Right renal cortex interstitium (tissue), 3 donors: ENCODE measurements at places on chromosomes 1 and 21. TPM values are rescaled to one million over a fixed set of nuclear protein-coding genes. Genes with fewer than 3 reads are reported as not detected.

- no peak for DNase-seq
These were observed 13.8 kb downstream of the RGS5 start for GRCh38 chr1:163188947-163189346.

DNA sequence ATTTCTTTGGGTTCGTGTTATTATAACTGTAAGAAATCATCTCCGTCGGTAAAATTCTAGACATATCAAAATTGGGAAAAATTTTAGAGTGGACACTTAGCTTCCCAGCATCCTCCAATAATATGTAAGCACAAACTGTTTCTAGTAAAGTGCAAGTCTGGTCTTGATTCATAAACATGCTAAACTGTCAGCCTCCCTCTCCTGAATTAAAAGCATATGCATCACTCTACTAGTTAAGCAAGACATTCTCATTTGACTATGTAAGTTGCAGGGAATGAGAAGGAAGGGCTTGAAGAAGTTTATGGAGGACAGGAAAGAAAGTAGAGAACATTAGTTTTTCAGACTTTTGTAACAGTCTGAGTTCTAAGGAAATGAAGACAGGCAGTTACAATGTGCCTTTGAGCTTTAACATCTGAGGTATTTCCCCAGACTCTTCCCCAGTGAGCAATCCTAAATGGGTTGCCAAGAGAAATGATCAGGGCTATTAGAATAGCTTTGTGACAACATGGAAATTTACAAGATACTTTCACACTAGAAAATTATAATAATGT lies 90.0 kb downstream of the TYW3 start:
- DNase-seq: no peak

GRCh38 chr1:83102630-83103071 lies 896.3 kb downstream of the TTLL7 start:
- DNase-seq: no peak

DNA sequence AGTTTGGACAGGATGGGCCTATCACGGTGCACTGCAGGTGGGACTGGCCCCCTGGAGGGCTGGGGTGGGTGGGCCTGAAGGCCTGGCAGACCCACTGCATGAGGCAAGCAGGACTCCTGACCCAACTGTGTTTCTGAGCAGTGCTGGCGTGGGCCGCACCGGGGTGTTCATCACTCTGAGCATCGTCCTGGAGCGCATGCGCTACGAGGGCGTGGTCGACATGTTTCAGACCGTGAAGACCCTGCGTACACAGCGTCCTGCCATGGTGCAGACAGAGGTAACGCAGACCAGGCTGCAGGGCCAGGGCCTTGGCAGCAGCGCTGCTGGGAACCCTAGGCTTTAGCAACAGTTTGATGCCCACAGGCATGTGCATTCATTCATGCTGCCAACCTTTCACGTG lies 29.0 kb upstream of the KDM4A start:
- no peak for DNase-seq

GRCh38 chr1:1292442-1292779 lies 12.2 kb downstream of the SCNN1D start:
- DNase-seq: no peak

GRCh38 chr1:25724966-25725365 lies 75.0 kb upstream of the SELENON start:
- no peak for DNase-seq

- no peak for DNase-seq
These were observed 2.0 kb upstream of the PIP5K1A start for GRCh38 chr1:151196292-151196800.

DNA sequence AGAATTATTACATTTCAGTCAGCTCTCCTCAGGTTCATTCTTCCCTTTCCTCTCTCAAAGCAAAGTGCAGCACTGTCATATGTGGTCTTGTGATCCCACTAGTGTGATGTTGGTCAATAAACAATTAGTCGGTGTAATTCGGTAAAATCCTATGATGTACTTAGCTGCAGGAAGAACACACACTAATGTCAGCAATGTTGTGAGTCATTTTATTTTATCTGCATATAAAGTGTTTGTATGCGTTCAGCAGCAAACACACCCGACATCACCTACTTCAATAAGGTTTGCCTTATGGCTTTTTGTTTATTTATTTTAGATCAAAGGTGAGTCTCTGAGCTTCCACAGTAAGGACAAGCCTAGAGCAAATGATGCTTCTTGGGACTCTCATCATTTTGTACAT lies 47.8 kb downstream of the PTPN14 start:
- no peak for DNase-seq

- no peak for DNase-seq
These were observed 14.2 kb downstream of the ALX3 start for GRCh38 chr1:110056285-110056683.

GRCh38 chr1:82934074-82934473 lies 1064.9 kb downstream of the TTLL7 start:
- DNase-seq: no peak

- no peak for DNase-seq
These were observed 5.9 kb downstream of the IGSF8 start for GRCh38 chr1:160092366-160093068.

GRCh38 chr1:51276286-51276685 lies 40.2 kb downstream of the RNF11 start:
- no peak for DNase-seq

DNA sequence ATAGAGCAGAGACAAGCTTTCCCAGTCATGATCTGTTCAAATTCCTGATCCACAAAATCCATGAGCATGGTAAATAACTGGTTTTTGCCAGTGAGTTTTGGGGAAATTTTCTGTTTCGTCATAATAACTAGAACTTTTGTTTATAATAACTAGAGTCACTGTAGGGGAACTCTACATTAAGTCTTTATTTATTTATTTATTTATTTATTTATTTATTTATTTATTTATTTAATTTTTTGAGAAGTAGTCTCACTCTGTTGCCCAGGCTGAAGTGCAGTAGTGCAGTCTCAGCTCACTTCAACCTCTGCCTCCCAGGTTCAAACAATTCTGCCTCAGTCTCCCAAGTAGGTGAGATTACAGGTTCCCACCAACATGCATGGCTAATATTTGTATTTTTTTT lies 1106.8 kb downstream of the AMY1C start:
- DNase-seq: no peak

DNA sequence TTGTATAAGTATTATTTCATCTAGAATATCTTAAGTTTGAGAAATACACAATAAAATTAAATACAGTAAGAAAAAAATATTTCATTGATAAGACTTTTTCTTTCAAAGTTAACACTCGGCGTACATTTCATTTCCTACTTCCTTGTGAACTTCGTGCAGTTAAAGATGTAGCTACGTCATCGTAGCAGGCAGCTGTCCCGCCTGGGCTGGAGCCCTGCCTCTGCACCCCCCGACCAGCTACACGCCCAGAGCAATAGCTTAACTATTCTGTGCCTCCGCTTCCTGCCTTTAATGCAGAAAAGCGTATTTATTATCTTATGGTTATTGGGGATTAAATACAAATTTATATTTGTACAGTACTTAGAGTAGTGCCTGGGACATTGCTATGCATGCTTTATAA lies 53.5 kb downstream of the CLSTN1 start:
- no peak for DNase-seq

DNA sequence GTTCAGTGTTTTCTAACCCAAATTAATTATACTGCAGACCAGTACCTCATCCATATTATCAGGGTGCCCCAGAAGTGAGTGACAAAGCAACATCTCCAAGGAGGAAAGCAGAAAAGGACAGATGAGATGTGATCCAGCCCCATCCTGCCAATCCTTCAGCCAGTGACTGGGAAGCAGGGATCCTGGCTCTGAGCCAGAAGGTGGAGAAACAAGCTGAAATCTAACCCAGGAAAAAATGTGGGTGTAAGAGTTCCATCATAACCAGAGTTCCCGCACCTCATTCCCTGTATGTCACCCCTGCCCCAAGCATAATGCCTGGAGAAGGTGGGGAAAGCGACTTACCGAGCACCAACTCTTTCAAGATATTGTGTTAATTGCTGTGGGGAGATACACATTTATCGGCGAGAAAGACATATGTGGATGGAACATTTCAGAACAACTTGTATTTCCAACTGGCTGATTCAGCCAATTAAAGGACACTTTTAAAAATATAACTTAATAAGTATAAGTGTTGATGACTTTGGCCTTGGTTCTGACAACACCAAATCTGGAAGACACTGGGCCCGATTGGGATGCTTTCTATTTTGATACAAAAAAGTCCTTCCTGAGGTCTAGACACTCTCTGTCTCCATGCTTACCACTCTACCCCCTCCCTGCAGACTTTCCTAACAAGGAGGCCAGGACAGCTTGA lies 14.9 kb downstream of the PLEKHA6 start:
- DNase-seq: no peak

- DNase-seq: peak; percentile 52
These were observed 138.1 kb upstream of the ADAMTS5 start for GRCh38 chr21:27104846-27105431.

DNA sequence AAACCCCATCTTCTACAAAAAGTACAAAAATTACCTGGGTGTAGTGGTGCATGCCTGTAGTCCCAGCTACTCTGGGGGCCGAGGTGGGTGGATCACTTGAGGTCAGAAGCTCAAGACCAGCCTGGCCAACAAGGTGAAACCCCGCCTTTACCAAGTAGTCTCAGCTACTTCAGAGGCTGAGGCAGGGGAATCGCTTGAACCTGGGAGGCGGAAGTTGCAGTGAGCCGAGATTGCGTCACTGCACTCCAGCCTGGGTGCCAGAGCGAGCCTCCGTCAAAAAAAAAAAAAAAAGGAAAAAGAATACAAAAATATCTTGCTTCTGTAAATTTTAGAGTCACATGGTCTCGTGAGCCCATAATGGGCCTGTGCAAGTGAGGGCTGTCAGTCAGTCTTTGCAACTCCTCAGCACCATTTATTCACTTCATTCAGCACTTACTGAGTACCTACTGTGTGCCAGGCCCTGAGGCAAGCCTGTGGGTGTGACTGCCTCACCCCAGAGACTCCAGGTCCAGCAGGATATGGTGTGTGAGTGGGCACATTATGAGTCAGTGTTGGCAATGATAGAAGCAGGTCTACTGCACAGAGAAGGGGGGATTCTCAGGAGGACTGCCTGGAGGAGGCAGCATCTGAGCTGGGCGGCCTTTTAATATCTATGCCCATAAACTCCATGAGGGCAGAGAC lies 46.8 kb upstream of the TARDBP start:
- DNase-seq: no peak

GRCh38 chr1:932776-933602 lies 9.3 kb downstream of the SAMD11 start:
- DNase-seq: no peak

- no peak for DNase-seq
These were observed 143.6 kb downstream of the LRRC7 start for GRCh38 chr1:69711190-69711930.

- DNase-seq: no peak
These were observed 4.5 kb downstream of the LCE2D start for GRCh38 chr1:152667648-152668047.

DNA sequence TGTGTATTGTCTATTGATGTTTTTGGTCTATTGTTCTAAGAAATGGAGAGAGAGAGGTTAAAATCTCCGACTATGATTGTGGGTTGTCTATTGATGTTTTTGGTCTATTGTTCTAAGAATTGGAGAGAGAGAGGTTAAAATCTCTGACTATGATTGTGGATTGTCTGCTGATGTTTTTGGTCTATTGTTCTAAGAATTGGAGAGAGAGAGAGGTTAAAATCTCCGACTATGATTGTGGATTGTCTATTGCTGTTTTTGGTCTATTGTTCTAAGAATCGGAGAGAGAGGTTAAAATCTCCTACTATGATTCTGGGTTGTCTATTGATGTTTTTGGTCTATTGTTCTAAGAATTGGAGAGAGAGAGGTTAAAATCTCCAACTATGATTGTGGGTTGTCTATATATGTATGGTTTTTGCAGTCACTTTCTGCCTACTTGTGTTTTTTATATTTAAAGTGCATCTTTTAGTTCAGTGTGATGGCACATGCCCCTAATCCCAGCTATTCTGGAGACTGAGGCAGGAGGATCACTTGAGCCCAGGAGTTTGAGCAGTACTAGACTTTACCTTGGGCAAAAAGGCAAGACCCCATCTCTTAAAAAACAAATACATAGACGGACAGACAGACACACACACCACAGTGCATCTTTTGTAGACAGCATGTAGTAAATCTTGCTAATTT lies 16.2 kb downstream of the C1orf159 start:
- DNase-seq: no peak

DNA sequence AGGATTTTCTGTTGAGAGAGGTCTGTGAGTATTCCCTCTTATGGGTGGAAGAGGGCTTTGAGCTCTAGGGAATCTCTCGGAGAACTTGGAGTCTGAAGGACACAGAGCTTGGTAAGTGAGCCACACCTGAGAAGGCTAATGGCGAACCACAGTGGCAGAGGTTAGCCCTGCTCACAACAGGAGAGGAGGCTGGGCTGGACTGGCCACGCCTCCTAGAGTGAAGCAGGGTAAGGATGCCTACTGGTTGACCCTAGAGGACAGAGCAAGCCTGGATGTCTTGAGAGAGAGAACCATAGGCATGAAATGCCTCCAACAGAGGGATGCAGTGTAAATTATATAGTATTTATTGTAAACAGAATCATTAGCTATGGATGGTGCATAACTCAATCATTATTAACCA lies 232.6 kb downstream of the PCP4 start:
- no peak for DNase-seq

GRCh38 chr21:22575165-22575584 lies 1577.0 kb downstream of the NCAM2 start:
- DNase-seq: no peak

GRCh38 chr1:109801791-109802135 lies 38.0 kb upstream of the EPS8L3 start:
- DNase-seq: no peak

Gene NADK
- polyA plus RNA-seq: 40.0 TPM

Gene LRRC38
- polyA plus RNA-seq: not detected

Gene C1QC
- 13.7 TPM for polyA plus RNA-seq

Gene PLPPR4
- polyA plus RNA-seq: 1.4 TPM

Gene PHLDA3
- polyA plus RNA-seq: 9.1 TPM

Gene GFI1
- polyA plus RNA-seq: 0.26 TPM

Gene IL20
- polyA plus RNA-seq: not detected

Gene OR2M3
- polyA plus RNA-seq: 0.03 TPM

Gene CNKSR1
- 11.7 TPM for polyA plus RNA-seq

Gene PODN
- polyA plus RNA-seq: 1.6 TPM

Gene OR2AK2
- polyA plus RNA-seq: not detected

Gene RSPH1
- polyA plus RNA-seq: 15.1 TPM

Gene SLAMF7
- polyA plus RNA-seq: 0.24 TPM

Gene CLCA4
- not detected for polyA plus RNA-seq
